ENCODE measurements at places on chromosomes 13 and 19. TPM values are rescaled to one million over a fixed set of nuclear protein-coding genes. Genes with fewer than 3 reads are reported as not detected.

DNA sequence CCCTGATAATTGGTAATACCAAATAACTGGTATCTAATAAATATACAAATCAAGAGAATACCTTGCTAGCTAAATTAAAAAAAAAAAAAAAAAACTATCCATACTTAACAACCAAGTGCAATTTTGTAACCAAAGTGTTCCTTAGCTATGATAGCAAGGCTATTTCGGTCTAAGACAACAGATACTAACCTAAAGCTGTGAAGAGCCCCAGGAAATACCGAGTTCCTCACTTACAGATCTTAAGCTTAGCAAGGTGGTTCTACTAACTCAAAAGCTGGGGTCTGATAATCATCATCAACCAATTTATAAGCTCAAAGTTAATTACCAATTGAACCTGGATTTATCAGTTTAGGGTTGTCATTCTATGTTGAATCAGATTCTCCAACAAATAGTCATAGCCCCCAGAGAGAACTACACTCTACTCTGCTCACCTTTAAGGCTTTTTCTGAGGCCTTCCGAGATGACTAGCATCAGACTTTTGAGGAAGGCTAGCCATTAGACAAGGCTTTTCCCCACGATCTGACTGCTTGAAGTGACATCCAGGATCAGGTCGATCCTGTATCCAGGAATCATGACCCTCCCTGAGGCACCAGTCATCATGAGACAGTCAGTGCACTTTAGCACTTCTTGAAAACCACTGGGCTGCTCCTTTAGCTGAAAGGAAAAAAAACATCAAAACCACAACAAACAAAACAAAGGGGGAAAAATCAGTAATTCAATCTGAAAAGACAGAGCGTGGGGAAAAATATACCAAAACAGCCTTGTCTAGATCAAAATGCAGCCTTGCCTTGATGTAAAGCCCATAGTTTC is 31.9 kb downstream of the INTS6 start:
- no peak for DNase-seq

- DNase-seq, result no peak
Observed at GRCh38 chr19:8069096-8069973, 16.8 kb downstream of the CCL25 start.

The SCN1B gene
- 0.72 TPM for polyA plus RNA-seq

DNA sequence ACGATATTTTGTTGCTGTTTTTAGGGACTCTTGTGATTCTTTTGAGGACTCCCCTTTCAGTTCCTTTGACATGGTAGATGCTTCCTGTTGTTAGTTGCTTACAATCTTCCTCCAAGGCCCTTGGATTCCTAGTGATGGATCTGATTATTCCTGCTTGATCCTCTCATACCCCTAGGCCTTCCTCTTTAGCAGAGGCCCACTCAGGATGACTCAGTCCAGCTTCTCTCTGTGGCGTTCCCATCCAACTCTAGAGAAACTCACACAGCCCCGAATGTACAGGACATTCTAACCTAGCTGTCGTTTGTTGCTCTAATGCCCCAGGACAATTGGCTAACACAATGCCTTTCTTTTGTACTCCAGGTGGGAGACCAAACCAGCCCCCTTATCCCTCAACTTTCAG is 191.4 kb downstream of the POSTN start:
- no peak for DNase-seq

The PNMA8A gene
- 72.5 TPM for polyA plus RNA-seq

DNA sequence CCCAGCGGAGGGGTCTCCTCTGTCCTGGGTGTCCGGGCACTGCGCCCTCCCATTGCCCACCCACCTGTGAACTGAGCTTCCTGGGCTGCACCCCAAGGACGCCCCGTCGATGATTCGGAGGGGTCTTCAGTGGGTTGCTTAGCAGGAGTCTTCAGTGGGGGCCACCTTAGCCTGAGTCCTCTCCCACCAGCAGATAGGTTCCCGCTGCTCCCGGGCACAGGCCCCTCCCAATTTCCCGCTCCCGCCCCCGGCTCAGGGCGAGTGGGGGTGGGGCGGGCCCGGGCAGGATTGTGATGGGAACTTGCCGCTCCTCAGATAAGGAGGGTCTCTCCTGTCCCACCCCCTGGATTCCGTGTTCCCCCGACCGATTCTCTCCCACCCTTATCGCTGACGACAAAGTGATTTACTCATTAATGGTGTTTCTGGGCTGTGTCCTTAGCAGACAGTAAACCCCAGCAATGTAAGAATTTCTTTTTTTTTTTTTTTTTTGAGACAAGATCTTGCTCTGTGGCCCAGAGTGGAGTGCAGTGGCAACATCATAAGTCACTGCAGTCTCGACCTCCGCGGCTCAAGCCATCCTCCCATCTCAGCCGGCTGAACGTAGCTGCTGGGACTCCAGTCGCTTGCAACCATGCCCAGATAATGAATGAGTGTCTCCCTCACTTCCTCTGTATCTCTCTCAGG is 655 bp upstream of the S1PR5 start:
- no peak for DNase-seq

GRCh38 chr19:46714444-46715106 is 2.3 kb downstream of the PRKD2 start:
- no peak for DNase-seq

DNA sequence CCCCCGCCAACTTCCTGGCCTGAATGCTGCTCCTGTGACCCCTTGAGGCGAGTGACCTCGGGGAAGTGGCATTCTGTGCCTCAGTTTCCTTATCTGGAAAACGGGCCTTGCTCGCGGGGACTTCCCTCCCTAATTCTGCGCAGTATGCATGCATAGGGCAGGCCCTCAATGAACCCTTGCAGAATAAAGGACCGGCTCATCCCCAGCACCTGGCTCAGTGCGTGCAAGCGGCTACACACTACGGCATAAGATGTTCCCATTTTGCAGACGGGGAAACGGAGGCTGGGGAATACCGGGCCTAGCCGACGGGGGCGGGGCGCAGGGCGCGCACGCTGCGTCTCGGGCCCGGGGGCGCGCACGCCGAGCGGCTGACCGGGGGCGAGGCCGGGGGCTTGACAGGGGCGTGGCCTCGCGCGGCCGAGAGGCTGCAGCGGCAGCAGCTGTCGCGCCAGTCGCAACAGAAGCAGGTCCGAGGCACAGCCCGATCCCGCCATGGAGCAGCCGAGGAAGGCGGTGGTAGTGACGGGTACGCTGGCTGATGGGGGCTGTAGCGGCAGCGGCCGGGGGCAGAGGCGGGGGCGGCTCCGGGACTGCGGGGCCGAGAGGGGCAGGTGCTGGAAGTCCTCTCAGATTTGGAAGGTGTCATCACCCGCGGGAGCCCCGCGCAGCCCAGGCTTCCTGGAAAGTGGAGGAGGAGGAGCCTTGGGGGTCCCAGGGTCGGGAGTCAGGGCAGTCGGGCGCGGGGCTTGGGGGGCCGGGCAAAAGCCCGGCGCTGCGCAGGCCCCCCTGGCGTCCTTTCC is at the start of gene PGPEP1:
Gene PGPEP1, plus strand, starts transcription at position 409 of the 800 bp plus-strand sequence. Its CDS starts 84 bp downstream, at position 493.
- no peak for DNase-seq

The HPN gene
- polyA plus RNA-seq, result 94.6 TPM

GRCh38 chr13:58313219-58313618 is 681.7 kb downstream of the PCDH17 start:
- no peak for DNase-seq

GRCh38 chr19:3725121-3725520 is 16.9 kb downstream of the TJP3 start:
- no peak for DNase-seq

DNA sequence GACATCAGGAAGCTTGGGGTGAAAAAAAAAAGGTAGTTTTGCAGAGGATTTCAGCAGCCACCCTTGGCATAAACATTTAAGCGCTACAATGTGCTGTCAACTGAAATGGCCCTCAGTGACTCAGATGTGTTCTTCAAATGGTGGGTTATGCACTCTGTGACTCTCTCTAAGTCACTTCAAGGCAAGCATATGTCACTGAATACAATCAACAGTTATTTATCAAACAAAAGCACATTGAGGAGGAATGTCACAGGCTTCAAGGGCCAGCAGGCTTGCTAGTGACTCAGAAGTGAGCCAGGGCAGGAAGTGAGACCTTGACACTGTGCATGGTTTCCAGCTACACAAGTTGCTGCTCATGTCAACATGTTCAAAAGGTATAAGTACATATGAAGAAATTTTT is 523.7 kb upstream of the HTR2A start:
- no peak for DNase-seq
